Esophagus muscularis mucosa (tissue), 4 donors: ENCODE measurements at places on chromosomes 3 and 15. TPM values are rescaled to one million over a fixed set of nuclear protein-coding genes. Genes with fewer than 3 reads are reported as not detected.

Gene ACKR4
- 0.83 TPM for total RNA-seq

Gene GOLGA6A
- total RNA-seq, result not detected

Gene SLCO2A1
- 8.3 TPM for total RNA-seq

- H3K27ac ChIP-seq, result no peak overlapping the region
- no peak for DNase-seq
- no peak overlapping the region for H3K4me3 ChIP-seq
- no peaks in the 10 kb centered on the region for H3K27me3 ChIP-seq
- no peaks in the 10 kb centered on the region for H3K4me1 ChIP-seq
- no peaks in the 10 kb centered on the region for H3K36me3 ChIP-seq
Measured at GRCh38 chr3:5784690-5785089, 597.2 kb downstream of the EDEM1 start.

- peaks cover 15% of the 10 kb centered on the region for H3K4me1 ChIP-seq
- no peak overlapping the region for H3K27ac ChIP-seq
- DNase-seq, result peak; percentile 85
- no peak overlapping the region for H3K4me3 ChIP-seq
- peaks cover 12% of the 10 kb centered on the region for H3K36me3 ChIP-seq
Measured at GRCh38 chr15:101013201-101013550, 94.0 kb downstream of the LRRK1 start.

DNA sequence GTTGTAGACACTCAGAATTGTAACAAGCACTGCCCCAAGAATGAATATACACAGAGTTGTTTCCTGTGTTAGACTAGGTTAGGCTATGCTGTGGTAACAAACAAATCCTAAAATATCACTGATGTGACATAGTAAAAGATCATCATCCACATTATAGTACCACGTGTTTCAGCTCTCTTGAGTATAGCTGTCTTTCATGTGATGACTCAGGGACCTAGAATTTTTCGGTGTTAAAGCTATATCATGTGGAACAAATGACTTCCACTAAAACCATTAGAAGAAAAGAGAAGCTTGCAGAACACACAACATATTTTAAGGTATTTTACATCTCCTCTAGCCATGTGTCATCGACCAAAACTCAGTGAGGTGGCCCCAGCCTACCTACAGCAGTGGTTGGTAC is 307.9 kb upstream of the RBMS3 start:
- no peak overlapping the region for H3K4me3 ChIP-seq
- no peaks in the 10 kb centered on the region for H3K36me3 ChIP-seq
- no peak overlapping the region for H3K27ac ChIP-seq

DNA sequence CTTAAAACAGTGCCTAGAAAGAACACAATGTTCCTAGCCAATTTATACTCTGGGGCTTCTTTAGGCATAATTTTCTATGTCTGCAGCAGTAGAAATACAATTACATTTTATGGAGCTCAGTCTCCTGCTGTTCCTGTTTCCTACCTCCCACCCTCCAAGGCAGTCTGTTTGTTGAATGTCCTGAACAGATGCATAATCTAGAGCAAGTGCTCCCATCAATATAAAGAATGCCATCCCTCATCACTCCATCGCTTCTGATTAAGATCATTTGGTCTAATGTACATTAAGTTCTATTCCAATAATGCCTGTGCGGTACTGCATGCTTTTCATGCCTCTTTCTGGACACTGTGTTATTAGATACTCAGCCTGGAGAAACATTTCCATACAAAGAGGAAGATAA is 869.8 kb upstream of the CFAP20DC start:
- H3K27ac ChIP-seq, result no peak overlapping the region
- no peaks in the 10 kb centered on the region for H3K27me3 ChIP-seq
- no peaks in the 10 kb centered on the region for H3K4me1 ChIP-seq
- no peak for DNase-seq

- no peak overlapping the region for H3K4me3 ChIP-seq
- no peak for DNase-seq
- no peaks in the 10 kb centered on the region for H3K27me3 ChIP-seq
- H3K36me3 ChIP-seq, result peaks cover 58% of the 10 kb centered on the region
- H3K27ac ChIP-seq, result no peak overlapping the region
- H3K4me1 ChIP-seq, result peaks cover 46% of the 10 kb centered on the region
Measured at GRCh38 chr3:124815781-124816180, 71.4 kb downstream of the ITGB5 start.

- no peak overlapping the region for H3K4me3 ChIP-seq
- no peaks in the 10 kb centered on the region for H3K36me3 ChIP-seq
- no peak for DNase-seq
- no peaks in the 10 kb centered on the region for H3K4me1 ChIP-seq
- H3K27ac ChIP-seq, result no peak overlapping the region
- H3K27me3 ChIP-seq, result no peaks in the 10 kb centered on the region
Measured at GRCh38 chr3:45870099-45870498, 16.2 kb upstream of the CCR9 start.

DNA sequence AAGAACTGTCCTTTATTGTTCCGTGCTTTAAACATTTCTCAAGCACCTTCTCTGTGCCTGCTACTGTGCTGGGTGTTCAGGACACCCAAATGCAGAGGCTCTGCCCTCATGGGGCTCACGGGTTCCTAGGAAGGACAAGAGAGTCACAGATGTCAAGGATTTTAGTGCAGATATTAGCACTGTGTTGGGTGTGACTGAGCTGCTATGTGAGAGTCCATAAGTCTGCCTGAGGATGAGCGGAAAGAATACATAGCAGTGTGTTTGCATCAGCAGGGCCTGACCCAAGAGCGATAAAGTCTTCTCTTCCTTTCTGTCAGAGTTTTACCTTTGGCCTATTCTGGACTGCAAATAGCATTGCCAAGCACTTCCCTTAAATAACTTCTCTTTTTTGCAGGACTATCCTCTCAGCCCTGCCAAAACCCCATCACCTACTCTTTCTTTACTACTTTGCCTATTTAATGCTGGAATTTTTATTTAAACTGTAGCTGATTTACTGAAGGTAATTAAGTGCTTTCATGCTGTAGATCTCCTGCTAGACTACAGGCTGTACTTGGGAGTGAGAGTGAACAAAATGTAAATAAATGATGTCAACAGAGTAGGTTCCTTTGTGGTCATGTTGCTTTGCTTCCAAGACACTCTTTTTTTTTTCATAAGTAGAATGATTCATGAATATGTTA is 459.4 kb upstream of the TPRG1 start:
- H3K27me3 ChIP-seq, result no peaks in the 10 kb centered on the region
- no peak overlapping the region for H3K4me3 ChIP-seq
- H3K4me1 ChIP-seq, result peaks cover 81% of the 10 kb centered on the region
- H3K27ac ChIP-seq, result peak overlapping the region; percentile 64
- DNase-seq, result no peak
- H3K36me3 ChIP-seq, result peaks cover 22% of the 10 kb centered on the region
